Peyer's patch (tissue), 4 donors: ENCODE measurements at places on chromosomes 2 and 18. TPM values are rescaled to one million over a fixed set of nuclear protein-coding genes. Genes with fewer than 3 reads are reported as not detected.

EGR4 gene
- not detected for total RNA-seq

ZSWIM2 gene
- total RNA-seq: not detected

NEU2 gene
- total RNA-seq: not detected

GRCh38 chr2:57711991-57712390 is 334.6 kb upstream of the VRK2 start:
- no peak overlapping the region for H3K4me3 ChIP-seq
- no peak for DNase-seq
- H3K27me3 ChIP-seq: no peaks in the 10 kb centered on the region
- H3K27ac ChIP-seq: no peak overlapping the region
- no peaks in the 10 kb centered on the region for H3K36me3 ChIP-seq

GRCh38 chr2:218852911-218853667 is 6.5 kb upstream of the WNT6 start:
- H3K27me3 ChIP-seq: no peaks in the 10 kb centered on the region
- DNase-seq: no peak
- no peak overlapping the region for H3K27ac ChIP-seq
- no peaks in the 10 kb centered on the region for H3K36me3 ChIP-seq

GRCh38 chr2:172098650-172099471 is 3.8 kb downstream of the DLX2 start:
- H3K4me3 ChIP-seq: no peak overlapping the region

DNA sequence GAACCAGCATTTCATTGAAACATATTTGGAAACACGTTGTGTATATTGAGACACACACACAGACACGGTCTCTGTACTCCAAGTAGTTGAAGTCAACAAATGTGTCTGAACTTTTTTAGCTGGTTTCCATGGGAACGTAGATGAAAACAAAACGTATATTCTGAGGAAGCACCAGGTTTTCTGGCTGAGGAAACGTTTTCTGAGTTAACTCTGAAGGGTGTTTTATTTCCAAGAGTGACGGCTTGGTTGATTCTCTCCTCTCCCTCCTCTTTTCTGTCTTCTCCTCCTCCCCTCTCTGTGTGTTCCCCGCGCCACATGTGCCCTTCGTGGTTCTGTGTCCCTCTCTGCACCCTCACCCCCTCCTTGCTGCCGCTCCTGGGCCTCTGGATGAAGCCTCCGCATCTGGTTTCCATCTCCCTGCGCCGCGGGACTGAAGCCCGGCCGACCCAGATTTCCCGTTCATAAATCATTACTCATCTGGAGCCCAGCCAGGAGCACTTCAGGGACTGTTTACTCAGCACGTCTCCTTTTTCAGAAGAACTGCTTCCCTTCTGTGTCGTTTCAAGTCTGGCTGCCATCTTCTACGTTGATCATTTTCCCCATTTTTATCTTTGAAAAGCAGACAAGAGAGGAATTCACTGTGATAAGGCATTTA is 122.7 kb downstream of the COL6A3 start:
- peak; percentile 90 for DNase-seq
- peak overlapping the region; percentile 52 for H3K27ac ChIP-seq
- no peaks in the 10 kb centered on the region for H3K36me3 ChIP-seq
